Activated CD8-positive, alpha-beta memory T cell treated with anti-CD3 and anti-CD28 coated beads for 36 hours (primary cell): ENCODE measurements at places on chromosomes 5 and 9. TPM values are rescaled to one million over a fixed set of nuclear protein-coding genes. Genes with fewer than 3 reads are reported as not detected.

IL33 gene
- not detected for total RNA-seq

PIP5K1B gene
- 2.3 TPM for total RNA-seq

SLC34A3 gene
- total RNA-seq, result not detected

CTSV gene
- total RNA-seq, result 0.08 TPM

SPATA31E1 gene
- not detected for total RNA-seq

KIF3A gene
- total RNA-seq, result 16.9 TPM
